ENCODE measurements at places on chromosomes 4 and X.

DNA sequence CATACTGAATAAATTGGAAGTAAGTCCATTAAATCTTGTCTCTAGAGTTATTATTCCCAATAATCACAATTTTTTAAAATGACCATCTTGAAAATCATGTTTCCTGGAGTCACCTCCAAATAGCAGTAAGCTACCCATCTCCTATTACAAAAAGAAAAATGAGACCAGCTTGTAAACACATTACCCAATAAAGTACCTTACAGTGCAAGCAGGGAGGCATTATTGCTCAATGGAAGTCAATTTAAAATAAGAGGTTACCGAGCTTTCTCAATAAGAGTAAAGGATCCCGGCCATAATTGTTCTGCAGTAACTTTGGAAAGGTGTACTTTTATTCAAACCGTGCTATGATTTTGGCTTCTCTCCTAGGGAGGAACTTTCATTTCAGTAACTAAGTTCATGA, 78.0 kb downstream of the DMD start:
- no peak for DNase-seq

DNA sequence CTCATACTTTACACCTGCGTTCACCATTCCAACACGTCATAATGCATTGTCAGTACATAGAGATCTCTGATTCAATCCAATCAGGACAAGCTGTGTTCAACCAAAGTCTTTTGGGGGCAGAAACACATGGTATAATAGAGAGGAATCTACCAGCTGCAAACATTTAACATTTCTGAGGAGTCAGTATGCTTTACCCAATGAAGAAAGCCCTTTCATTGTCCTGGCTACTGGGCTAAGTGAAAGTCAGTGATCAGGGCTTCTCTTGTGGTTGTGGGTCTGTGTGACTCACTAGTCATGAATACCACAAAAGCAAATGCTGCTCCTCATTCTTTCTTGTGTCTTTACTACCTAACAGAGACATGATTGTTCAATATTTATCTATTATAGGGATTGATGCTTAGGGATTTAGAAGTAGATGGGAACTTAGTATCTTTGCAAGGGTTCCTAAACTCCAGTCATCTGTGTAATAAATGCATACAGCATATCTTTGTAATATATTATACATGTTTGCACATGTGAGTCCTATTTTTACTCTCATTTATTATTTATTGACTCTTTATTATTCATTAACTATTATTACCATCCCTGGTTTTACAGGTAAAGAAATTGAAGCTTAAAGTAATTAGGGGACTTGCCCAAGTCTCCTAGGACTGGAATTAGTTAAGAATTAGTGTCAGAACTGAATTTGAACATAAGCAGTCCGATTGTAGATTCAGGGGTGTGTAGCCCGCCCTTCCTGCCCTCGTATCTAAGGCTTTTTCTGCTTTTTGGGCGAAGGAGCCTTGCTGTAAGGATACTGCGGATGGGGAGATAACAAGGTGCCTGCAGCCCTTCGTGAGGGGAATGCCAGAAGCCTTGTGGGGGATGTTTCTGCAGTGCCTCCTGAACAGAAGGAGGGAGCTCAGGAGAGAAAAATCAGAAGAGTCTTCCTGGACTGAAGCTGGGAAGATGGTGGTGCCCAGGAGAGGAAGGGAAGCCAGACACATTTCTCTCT, 353.1 kb upstream of the BOD1L1 start:
- DNase-seq: no peak

DNA sequence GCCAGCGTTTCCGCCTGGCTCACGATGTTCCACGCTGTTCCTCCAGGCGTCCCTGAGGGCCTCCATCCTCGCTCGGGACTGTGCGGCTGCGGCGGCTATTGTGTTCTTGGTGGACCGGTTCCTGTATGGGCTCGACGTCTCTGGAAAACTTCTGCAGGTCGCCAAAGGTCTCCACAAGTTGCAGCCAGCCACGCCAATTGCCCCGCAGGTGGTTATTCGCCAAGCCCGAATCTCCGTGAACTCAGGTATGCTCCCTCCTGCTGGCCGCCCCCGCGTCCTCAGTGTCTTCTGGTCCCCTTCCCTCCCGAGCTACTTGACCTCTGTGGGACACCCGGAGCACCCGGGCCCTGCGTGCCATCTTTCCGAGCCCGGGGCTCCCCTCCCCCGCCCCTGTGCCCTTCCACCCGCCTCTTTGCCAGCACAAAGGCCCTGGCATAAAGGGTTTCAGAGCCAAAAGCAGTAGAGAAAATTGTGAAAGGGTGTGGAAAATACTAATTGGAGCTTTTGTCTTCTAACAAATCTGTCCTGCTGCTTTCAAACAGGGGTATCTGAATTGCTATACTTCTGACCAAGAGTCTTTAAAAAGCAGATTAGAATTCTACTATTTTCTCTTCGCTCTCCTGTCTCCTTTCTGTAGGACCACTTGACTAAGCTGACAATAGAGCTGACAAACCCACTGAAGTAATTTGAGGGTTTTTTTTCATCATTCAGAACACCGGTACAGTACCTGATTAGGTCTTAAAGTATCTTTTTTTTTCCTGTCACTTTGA, 104.0 kb downstream of the NEUROG2 start:
- no peak for DNase-seq

DNA sequence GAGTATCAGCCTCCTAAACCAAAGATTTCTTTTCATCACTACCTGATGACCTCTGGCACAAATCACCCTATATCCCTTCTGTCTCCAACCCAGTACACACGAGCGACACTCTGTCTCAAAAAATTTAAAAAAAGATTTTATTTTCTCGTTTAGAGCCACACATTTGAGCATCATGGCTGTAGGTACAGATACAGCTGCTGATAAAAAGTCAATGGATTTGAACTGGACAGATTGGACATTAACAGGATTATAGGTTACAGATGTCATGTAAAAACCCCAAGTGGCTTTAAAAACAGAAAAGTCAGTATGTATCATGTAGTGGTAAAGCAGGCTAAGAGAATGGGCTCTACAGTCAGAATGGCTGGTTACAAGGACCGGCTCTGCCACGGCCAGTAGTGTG, 171.1 kb downstream of the SCFD2 start:
- no peak for DNase-seq

- DNase-seq: no peak
Measured at GRCh38 chrX:41688156-41688555, 617 bp upstream of the GPR34 start.

- DNase-seq: no peak
Measured at GRCh38 chrX:1914606-1915365, 299.9 kb downstream of the ASMT start.

All from left ventricle myocardium inferior (tissue), 1 donor.